ENCODE measurements at places on chromosomes 16 and 17.
A peak's percentile ranks its signal among the peaks of the same experiment; 100 is the strongest.

GRCh38 chr17:34246446-34246845 is 8.6 kb upstream of the CCL2 start:
- DNase-seq: no peak

- no peak for DNase-seq
Observed at GRCh38 chr16:56672761-56673536, 3.3 kb downstream of the MT1H start.

GRCh38 chr17:1003972-1004768 is 7.2 kb downstream of the TIMM22 start:
- DNase-seq: no peak

- DNase-seq: no peak
Observed at GRCh38 chr17:27538156-27538955, 82.1 kb downstream of the KSR1 start.

- DNase-seq: peak; percentile 68
Observed at GRCh38 chr16:57265850-57266530, 18.5 kb downstream of the PLLP start.

DNA sequence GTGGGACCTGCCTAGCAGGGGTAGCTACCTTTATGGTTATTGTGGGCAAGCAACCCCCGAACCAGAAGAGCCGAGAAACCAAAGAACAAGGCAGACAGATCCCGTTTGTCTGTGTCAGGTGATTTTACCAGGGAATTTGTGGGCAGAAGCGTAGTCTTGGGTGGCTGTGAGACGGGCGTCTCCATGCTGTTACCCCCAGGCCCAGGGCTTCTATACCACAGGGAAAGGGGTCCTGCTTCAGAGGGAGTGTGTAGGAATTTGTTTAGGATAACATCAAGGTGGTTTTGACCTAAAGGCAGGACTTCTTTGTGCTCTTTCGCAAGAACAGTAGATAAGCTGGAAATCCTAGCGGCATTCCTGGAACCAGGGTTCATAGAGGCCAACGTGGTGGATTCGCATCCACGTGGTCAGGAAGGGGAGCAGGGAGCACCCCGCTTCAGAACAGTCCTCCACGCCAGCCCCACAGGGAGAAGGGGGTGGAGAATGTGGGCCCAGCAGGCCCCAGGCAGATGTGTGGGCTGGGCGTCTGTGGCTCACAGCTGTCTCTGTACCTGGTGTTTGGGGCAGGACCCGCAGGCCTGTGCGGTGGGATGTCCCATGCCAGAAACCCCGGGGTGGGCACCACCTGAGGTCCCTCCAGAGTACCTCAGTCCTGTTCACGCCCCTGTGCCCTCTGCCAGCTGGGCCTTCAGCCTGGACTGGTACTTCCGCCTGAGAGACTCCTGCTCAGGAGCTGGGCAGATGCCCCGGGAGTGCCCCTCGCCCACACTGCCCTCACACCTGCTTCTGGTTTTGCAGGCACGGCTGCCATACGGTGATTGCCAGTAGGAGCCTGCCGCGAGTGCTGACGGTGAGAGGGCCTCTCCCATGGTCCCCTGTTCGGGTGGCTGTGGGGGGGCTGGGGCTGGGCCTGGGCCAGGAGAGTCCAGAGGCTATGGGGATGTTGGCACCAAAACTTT is 4.1 kb downstream of the DECR2 start:
- no peak for DNase-seq

DNA sequence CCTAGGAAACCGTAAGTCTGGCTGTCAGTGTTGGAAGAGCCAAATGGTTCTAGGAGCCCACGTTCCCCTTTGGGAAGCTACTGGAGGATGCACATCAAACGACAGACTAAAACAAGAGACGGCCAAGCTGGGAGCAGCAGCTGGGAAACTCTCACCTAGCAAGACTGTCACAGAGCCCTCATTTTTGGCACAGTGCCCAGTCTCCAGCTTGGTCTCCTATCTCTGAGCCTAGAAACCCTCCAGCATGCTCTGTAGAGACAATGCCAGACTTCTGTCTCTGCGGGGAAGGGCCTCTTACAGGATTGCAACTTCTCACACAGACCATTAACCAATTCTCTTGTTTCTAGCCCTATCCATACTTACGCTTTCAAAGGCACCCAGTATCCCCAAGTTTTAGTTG is 23.5 kb downstream of the GTF3C1 start:
- DNase-seq: peak; percentile 26

DNA sequence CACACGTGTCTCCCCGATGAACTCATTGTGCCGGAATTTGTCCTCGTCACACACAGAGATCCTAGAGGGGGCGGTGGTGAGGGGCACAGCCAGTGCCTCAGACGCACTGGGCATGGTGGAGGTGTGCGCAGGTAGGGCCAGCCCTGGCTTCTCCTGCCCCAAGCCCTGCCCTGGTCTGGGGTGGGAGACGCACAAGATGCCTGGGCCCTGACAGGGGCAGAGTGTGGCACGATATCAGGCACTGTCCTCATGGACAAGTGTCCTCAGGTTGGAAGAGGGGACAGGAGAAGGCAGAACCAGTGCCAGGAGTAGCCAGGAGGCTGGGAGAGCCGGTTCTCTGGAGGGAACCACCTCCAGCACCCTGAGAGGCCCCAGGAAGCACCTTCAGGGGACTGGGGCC is 20.0 kb downstream of the DOC2B start:
- DNase-seq: no peak

DNA sequence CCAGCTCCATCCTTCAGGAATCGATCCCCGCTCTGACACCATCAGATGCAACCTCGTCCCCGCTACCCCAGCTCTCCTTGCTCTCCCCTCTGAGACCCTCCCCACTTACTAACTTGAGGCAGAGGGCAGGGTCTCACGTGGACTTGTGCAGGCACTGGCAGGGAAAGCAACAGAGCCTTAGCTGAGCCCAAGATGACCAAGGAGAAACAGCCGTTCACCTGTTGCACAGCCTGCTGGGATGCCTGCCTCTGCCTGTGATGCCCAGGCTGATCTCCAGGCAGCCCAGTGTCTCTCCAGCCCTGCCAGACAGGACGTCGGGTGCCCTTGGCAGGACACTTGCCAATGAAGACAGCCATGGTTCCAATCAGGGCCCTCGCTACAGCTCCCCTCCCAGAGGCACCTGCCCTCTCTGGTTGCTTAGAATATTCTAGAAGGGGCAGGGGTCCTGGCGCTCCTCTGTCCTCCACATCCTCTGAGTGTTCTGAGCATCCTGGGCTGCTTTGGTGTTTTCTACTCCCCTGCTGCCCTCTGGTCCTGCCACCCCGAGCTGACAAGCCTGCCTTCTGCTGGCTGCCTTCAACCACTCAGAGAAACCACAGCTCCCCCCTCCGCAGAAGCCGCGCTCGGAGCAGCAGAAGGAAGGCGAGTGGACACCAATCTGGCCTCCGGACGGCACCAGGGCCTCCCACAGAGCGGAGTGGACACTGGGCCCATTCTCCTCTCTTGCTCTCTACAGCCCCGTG is 6.7 kb downstream of the CEP295NL start:
- no peak for DNase-seq
